SW 1271 (cell line): ENCODE measurements at places on chromosomes 4 and X.

DNA sequence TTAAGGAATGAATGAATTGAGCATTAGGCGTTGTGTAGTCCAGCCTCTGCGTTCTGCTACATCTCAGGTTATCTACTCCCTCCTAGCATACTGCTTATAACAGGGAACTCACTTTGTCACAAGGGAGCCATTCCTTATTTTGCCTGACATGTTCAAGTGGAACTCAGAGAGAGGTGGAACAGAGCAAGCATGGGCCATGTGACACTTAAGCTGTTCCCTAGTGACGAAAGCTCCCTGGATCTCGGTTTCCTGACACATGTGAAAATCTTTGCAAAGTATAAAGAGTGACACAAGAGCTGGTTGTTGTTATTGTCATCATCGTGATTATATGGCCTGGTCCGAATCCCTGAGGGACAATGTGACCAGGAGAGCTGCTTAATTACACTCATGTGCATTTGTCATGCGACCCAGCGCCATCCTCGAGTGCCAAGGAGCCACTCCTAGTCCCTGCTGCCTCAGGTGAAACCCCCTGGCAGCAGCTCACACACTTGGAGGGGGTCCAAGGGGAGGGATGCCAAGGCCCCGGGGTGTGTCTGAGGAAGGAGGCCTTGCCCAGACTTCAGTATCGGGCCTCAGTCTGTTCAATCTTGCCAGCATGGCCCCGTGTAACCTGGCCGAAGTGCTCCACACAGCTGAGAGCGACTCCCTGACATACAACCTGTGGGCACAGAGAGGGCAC lies 98.5 kb upstream of the MAP3K15 start:
- no peak for DNase-seq

DNA sequence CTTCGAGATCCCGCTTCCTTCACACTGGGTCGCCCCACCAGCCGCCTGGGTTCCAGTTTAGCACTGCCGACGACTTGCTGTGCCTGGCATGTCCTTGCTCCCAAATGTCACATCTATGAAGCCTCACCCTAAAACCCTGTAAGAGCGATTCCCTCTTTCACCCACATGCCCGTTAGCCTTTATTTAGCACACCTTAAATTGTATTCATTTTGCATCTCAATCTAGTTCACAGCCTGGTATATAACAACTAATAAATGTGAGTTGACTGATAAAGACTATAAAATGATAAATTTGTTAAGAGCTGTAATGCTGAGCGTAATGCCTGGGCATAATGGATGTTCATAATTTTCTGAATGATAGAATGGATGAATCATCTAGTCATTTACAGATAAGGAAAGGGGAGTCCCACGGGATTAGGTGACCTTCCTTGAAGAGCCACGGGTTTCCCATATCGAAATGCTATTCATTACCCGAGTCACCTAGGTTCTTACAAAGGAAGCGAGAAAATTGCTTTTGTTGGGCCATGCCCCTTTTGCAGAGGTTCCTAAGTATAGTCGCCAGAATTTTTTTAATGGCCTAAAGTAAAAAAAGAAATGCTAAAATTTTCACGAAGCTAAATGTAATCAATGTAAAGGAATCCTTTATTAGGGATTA lies 1.1 kb upstream of the AP1S2 start:
- no peak for DNase-seq

- DNase-seq: no peak
These were observed 78.5 kb downstream of the PRDM5 start for GRCh38 chr4:120843849-120844527.

GRCh38 chr4:20288047-20288650 lies 36.4 kb downstream of the SLIT2 start:
- DNase-seq: no peak

GRCh38 chrX:109537324-109537665 lies 651 bp downstream of the NXT2 start:
- peak; percentile 42 for DNase-seq

- DNase-seq: no peak
These were observed 38.5 kb upstream of the MED14 start for GRCh38 chrX:40773809-40774208.

GRCh38 chr4:168711197-168712140 lies 214.6 kb downstream of the PALLD start:
- no peak for DNase-seq

DNA sequence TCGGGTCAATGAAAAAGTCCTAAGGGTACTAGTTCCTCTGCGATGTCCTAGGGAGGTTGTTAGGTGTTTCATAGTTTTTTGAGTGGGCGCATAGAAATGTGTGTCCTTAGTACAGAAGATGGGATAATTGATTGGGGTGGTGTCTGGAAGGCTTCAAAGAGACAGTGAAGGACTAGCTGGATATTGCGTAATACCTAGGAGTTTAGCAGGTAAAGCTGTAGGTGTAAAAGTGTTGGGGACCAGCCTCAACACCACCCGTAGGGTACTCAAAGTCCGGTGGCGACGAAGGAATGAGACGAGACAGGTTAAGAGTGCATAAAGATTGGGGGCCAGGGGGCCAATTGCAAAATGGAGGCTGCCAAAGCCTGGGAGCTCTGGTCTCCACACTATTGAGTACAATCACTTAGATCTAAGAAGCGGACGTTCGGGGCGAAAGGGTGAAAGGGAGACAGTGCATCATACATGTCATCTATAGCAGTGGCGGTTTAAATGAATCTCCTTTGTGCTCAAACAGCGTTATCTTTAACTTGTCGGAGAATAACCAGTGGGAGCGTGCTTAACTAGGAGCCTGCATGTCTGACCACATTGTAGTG lies 1.0 kb downstream of the TRMT44 start:
- DNase-seq: no peak

- DNase-seq: no peak
These were observed 276.3 kb downstream of the DCTD start for GRCh38 chr4:182640932-182641331.

DNA sequence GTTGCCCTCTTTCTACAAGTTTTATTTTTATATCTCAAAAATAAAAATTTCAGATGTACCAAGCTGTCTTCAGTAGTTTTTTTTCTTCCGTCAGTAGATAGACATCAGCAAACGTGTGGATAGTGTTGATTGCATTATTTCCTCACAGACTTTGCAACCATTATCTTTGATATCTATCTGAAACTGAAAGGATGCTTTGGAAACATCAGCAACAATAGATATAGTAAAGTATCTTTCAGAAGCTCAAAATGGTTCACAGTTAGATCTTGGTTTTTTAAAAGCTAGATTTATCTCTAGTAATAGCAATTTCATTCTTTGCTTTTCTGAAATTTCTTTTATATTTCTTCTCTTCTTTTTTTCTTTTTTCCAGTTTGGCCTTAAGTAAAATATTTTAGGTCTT lies 246.9 kb upstream of the PCDH7 start:
- no peak for DNase-seq

DNA sequence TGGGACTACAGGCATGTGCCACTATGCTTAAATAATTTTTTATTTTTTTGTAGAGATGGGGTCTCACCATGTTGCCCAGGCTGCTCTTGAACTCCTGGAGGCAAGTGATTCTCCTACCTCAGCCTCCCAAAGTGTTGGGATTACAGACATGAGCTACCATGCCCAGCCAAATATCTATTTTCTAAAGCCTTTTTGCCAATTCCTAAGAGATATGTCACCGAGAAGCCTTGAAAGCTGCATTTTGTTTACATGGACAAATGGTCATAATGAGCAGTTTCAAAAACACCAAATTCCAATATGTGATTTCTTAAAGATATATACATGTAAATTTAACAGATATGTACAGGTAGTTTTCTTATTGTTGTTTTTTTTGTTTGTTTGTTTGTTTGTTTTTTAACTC lies 33.0 kb upstream of the PGRMC2 start:
- no peak for DNase-seq

DNA sequence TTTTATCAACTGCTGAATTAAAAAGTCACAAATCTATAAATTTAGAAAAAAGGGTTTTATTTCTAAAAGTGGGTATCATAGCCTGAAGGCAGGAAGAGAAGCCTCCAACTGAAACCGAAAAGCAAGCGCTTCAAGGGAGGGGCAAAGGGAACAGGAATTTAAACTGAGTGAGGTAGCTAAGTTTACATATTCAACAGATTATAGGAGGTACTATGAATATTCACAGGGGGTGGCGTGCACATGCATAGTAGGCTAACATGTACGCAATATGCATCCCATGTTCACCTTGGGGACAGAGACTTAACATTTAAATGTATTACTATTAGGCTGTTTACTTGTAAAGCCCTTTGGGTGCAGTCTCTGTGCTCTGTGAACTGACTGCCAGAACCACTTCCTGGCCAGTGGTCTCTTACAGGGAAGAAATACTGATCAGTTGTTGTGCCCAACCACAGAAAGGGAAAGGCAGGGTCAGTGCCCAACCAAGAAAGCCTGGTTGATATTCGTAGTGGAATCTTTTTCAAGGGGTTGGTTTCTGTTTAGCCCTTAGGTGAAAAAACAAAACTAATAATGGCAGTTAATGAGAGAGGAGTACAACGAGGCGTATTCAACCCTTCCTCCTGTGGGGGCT lies 168.7 kb upstream of the GALNTL6 start:
- DNase-seq: no peak
